ENCODE measurements at places on chromosomes 6 and 20. TPM values are rescaled to one million over a fixed set of nuclear protein-coding genes. Genes with fewer than 3 reads are reported as not detected.

GRCh38 chr20:49980140-49981008 is 2.4 kb upstream of the SNAI1 start:
- no peak for ATAC-seq

DNA sequence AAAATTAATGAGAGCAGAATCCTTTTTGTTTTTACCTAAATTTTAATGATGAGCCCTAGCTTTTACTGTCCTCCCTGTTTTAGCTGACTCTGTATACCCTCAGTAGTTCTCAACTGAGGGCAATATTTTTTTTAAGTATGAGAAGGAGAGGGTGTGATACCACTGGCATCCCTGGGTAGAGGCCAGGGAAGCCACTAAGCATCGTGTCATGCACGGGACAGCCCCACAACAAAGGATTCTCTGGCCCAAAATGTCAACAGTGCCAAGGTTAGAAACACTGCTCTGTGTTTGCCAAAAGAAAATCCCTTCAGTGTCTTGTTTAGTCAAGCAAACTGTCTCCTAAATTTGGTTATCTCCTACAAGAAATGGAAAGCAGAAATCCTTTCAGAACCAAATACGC is 210.4 kb downstream of the KCNQ5 start:
- no peak for ATAC-seq

DNA sequence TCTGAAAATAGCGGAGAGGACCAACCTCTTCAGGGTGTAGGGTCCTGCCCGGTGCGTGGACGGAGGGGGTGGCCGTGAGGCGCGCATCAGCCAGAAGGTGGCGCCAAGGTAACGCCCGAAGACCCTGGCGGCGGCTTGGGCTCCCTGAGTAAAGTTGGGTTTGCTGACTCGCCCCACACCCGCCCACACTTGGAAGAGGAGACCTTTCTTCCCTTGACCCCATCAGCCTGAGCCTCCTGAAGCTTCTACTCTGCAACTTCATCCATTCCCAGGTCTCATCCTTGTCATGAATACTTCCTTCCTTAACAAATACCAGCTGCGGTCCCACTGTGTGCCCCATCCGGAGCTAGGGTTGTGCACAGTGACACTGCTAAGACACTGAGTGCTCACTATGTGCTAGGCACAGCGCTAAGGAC is 14.6 kb downstream of the CD40 start:
- ATAC-seq, result peak; percentile 77

- ATAC-seq, result no peak
Measured at GRCh38 chr20:9945408-9945807, 89.4 kb upstream of the ANKEF1 start.

GRCh38 chr6:38509713-38510112 is 130.0 kb downstream of the BTBD9 start:
- peak; percentile 42 for ATAC-seq

GRCh38 chr20:51772236-51772635 is 4.0 kb upstream of the ATP9A start:
- ATAC-seq, result no peak

- no peak for ATAC-seq
Measured at GRCh38 chr6:167846997-167847606, 20.4 kb downstream of the AFDN start.

DNA sequence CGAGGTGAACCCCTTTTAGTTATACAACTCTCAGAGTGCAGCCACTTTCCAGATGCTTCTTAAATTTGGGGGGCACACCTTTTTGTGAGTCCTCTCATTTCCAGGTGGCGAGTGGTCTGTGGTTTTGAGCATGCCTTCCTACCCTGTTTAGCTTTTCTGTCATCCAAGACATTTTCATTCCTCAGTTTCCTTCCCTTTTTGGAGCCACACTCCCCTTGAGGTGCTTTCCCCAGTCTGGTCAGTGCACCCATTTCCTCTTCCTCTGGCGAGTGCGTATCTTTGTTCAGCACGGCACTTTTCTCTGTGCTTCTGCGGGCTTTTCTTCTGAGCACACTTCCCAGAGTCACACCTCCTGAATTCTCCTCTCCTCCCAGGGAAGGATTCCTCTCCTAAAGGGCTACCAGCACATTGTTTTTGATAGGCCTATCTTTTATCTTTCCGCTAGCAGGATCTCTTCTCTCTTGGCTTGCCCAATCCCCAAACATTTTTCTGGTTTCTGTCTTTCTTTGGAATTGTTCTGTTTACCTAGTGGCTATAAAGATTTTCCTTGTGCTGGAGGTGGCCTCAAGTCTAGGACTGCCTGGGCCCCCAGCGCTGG is 1.4 kb downstream of the PHF20 start:
- no peak for ATAC-seq

DNA sequence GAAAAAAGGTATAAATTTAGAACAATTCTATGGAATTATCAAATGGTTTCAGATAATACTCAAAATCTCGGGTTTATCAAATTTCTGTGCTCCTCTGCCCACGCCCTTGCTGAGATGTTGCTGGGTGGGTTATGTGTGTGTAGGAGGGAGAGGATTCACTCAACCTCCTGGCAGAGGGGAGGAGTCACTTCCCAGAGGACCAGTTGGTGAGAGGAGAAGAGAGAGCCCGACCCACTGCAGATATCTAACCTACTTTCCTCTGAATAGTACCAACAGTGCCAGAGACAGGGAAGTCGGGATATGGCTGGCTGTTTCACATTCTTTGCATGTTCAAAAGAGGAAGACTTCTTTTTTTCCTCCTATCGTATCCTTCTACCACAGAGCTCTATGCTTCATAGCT is 187.1 kb upstream of the MAN1A1 start:
- no peak for ATAC-seq

DNA sequence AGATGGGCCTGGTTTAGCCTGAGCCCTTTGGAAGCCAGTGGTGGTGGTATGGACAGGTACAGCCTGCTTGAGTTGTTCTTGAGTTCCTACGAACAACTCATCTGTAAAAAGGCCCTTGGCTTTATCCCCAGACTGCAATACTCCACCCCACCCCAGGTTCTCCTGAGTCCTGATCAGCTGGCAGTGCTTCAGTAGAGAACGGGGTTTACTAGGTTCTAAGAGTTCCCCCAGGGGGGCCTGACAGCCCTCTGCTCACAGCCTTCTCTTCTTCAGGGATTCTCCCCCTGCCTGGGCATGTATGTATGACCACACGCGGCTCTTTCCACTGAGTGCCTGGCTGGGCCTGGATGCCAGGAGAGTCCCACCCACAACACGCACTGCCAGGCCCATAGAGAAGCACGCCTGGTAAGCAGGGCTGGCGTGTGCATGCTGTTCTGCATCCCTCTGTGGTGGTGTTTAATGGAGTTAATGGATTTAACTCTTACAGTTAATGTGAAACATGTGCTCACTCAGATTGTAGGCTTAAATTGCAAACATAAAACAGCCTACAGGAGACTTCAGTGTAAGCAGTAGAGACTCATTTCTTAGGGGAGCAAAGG is 44.3 kb upstream of the SLC4A11 start:
- ATAC-seq, result peak; percentile 17

- ATAC-seq, result no peak
Measured at GRCh38 chr6:52534966-52535390, 41.9 kb downstream of the TRAM2 start.

DNA sequence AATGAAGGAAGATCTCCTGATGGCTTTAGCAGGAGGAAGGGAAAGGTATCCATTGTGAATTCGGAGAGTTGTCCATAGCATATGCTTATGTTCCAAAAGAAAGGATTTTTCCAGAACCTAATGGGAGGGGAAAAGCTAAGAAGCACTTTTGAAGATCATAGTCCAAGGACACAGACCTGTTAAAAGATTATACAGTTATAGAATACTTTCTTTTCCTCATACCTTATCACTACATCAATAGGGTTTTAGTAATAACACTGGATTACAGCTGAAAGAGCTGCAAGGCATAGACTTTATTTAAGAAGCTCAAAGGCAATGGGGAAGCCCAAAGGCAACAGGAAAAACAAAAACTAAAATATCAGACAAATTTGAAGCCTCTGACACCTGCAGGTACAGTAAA is 39.8 kb upstream of the SLC24A3 start:
- ATAC-seq, result no peak

DNA sequence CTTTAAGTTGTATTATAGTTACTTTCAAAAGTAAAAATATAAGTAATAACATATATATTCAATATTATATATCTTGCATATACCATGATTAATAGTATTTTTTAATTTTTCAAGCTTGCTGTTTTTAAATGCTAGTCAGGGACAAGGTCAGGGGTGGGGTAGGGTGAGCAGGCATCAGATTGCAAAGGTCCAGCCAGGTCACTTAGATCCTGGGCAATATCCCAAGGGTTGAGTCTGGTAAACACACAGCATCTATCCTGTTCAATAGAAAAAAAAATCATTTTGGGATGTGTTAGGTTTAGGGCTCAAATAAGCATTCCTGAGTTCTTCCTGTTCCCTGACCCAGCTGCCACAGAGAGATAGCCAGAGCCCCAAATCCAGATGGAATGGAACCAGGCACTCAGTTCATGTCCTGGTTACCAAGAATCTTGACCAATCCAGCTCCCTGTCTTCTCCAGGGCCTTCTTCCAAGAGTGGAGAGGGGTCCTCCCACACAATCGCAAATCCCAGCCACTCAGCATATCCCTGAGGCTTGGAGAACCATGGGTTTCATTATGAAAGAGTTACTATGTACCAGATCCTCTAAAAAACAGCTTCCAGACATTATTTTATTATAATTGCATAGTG is 134.9 kb upstream of the TOP1 start:
- ATAC-seq, result no peak

DNA sequence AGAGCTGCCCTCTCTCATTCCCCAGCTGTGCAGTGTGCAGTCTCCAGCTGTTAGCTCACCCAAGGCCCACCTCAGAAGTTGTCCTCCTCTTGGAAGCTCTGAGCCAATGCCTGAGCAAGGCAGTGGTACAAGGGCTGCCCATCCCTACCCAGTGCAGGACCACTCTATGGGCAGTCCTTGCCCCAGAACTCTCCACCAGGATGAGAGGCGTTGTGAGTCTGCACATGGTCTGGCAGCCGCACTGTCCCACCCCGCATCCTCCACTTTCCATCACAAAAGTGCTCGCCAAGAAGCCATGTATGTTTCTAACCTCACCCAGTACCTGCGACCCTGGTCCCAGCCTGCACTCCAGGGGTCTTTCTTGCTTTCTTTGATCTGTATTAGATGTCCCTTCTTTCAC is 175.1 kb upstream of the PMEPA1 start:
- no peak for ATAC-seq

GRCh38 chr6:43129434-43130194 is 41.5 kb upstream of the SRF start:
- peak; percentile 93 for ATAC-seq

DNA sequence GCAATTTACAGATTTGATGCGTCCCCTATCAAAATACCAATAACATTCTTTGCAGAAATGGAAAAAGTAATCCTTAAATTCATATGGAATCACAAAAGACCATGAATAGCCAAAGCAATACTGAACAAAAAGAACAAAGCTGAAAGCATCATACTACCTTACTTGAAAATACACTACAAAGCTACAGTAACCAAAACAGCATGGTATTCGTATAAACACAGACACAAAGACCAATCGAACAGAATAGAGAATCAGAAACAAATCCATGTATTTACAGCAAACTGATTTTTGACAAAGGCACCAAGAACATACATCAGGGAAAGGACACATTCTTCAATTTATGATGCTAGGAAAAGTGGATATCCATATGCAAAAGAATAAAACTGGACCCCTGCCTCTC is 206.5 kb upstream of the PDE10A start:
- ATAC-seq, result no peak

DNA sequence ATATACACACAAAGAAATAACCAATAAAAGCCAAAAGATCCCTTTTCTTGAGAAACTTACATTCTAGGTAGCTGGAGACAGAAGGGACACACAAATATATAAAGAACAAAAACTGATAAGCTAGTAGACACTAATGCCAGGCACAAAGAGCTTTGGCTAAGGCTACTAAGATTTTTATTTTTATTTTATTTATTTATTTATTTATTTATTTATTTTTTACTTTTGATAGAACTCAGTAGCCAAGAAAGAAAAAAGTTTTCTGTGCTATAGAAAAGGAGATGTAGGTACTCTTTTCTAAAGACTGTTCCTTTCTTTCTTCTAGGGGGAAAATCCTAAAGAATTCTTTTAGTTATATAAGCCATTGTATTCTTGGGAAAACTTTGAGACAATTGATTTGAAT is 34.1 kb downstream of the THEMIS start:
- ATAC-seq, result no peak

GRCh38 chr6:33176906-33177305 is 15.4 kb downstream of the COL11A2 start:
- no peak for ATAC-seq

DNA sequence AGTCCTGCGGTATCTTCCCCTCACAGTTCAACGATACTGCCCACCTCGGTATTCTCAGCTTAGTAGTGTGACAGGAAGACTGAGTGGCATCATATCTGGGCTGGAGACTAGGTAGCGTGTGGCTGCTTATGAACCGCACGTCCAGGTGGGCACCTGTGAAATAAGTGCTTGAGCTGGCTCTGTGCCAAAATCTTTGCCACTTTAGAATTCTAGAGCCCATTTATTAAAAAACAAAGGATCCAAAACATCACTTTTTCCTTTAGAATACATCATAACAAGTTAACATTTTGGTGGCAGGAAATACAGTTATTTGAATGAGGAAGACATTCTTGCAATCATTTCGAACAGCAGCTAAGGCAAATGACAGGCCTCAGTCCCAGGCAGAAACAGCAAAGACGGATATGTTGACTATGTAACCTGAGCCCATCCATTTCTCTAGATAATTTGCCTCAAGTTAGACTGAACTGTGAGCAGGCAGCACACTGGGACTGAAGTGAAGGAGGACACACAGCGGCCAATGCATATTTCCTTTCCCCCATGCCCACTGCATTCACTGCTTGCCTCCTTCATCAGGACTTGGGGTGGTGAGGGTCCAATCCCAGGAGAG is 136.6 kb downstream of the GMDS start:
- ATAC-seq, result no peak

DNA sequence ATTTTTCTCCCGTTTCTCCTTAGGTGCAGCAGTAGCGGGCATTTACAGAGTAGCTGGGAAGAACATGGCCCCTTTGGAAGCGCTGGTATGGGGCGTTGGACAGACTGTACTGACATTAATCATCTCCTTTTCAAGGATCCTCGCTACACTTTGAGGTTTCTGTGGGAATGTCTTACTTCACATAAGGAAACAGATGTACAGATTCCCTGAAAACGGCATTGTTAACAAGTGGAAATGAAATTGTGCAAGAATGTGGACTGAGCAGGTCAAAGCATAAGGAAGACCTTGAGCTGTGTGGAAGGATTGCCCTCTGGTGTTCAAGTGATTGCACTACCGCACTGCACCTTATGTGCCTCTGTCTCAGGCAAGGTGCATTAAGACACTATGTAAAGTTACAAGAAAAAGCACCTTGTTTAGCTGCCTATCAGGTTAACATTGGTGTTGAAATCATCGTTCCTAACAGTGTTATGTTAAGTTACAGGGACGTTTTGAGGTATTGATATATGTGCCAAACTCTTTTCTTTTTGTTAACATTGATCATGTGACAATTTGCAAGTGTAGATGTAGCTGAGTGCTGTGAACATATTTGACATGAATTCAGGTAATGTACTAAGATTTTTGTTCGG is 38.0 kb downstream of the TMEM170B start:
- ATAC-seq, result peak; percentile 86

- no peak for ATAC-seq
Measured at GRCh38 chr6:166485651-166486535, 100.6 kb downstream of the RAMACL start.

The COL12A1 gene
- 0.52 TPM for total RNA-seq

The ANGPT4 gene
- total RNA-seq, result 0.07 TPM

The PAX1 gene
- total RNA-seq, result 1.3 TPM

The TNNC2 gene
- total RNA-seq, result not detected

The RIMS1 gene
- 25.1 TPM for total RNA-seq

The KIAA0408 gene
- total RNA-seq, result 39.5 TPM
